Activated T-cell treated with anti-CD3 and anti-CD28 coated beads, Interleukin-2, amount 50 U/mL, for 4 hours (primary cell): ENCODE measurements at places on chromosomes 13 and 19.

GRCh38 chr19:33263325-33264023 lies 37.8 kb upstream of the SLC7A10 start:
- DNase-seq: no peak

- no peak for DNase-seq
Observed at GRCh38 chr19:41699968-41700323, 8.5 kb upstream of the CEACAM5 start.

DNA sequence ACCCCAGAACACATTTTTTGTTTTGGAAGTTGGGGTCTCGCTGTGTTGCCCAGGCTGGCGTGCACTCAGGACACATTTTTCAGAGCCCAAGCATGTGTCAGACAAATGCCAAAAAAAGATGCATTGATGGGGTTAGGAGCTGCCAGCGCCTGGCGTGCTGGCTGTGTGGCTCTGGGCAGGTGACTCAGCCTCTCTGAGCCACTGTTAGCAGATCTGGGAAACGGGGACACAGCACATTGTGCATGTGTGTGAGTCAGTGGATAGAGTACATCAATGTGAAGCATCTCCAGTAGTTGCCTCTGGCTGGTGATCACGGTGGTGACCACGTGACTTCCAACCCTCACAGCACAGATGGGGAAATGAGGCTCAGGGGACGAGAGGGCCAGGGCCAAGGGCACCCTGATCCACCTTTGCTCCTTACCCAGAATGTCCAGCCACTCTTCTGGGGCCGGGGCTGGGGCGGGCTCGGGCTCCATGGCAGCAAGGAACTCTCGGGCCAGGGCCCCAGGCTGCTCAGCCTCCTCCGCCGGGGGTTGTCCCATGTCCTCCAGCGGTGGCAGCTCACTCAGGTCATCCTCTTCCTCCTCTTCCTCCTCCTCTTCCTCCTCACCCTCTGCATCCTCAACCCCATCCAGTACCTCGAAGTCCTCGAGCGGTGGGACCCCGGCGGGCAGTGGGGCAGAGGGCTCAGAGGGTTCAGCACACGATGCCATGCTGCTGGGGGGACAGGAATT lies 1.9 kb downstream of the FKBP8 start:
- DNase-seq: no peak

- DNase-seq: peak; percentile 46
Observed at GRCh38 chr13:91346850-91347201, 661 bp upstream of the MIR17HG start.
